ENCODE measurements at places on chromosomes 12 and 14.

- no peak for DNase-seq
These were observed 93.6 kb downstream of the PHETA1 start for GRCh38 chr12:111275308-111275707.

- no peak for DNase-seq
These were observed 6.3 kb downstream of the YBX3 start for GRCh38 chr12:10716704-10717315.

GRCh38 chr12:78060186-78060585 lies 229.5 kb downstream of the NAV3 start:
- no peak for DNase-seq

DNA sequence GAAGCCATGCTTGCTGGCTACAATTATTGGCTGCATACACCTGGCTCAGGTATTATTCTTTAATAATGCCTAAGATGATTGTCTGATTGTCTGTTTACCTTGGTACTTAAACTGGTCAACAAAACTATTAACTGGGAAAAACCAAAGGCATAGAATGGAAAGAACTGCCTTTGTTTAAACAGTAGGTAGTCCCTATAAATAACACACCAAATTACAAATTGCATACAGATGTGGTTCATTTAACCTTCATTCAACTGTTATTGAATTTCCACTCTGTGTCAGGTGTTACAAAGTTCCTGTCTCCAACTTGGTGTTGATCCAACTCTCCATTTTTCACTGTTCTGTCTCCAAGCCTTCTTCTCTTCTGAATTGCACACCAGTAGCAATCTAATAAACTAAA lies 79.8 kb upstream of the FSCB start:
- DNase-seq, result no peak

GRCh38 chr12:87467936-87468335 lies 561.3 kb downstream of the C12orf50 start:
- DNase-seq, result no peak

DNA sequence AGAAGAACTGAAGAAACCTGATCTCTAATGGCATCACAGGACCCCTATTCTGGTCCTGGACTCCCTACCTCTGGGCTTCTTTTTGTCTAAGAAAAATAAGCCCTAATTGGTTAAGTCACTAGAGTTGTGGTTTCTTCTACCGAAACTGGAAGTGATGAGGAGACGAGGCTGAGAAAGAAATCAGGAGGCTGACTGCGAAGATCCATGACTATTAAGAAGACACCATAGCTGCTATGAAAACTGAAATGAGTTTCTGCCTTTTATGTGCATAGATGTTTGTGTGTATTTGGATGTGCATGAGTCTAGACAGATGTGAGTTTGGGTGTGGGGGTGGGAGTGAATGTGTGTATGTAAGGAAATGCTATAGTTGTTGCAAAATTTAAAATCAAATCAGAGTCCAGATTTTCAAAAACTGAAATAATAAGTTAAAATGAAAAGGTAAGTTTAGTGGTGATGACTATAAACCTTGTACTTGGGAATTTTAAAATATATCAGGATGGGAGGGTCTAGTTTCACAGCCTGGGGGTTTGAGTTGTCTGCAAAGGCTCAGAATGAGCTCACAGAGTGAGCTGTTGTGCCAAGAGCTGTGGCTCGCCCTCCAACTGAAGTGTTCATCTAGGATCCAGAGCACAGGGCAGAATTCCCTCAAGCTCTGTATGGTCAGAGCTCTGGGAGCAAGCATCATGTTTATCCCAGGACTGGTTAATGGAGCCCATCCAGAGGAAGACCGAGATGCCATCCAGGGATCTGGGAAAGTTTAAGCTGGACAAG lies 94.9 kb downstream of the VCPKMT start:
- DNase-seq, result no peak
